ENCODE measurements at places on chromosomes 7 and 10.

DNA sequence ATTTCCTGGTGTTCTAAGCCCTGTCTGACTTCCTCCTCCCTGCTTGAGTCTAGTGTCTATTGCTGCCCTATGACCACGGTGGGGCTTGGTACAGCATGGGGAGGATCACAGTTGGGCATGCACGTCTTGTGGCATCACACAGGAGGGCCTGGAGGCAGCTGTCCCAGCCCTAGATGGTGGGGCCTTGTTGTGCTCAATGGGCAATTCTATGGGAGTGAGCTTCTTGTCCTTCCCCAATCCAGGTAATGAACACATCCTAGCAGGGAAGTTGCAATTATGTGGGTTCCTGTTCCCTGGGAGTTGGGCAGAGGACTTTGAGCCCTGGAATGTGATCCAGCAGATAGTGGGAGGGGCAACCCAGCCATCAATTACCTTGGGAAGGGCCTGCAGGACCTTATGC lies 10.8 kb upstream of the FAM3C start:
- DNase-seq: no peak

GRCh38 chr10:22369434-22370072 lies 24.3 kb downstream of the SPAG6 start:
- no peak for DNase-seq

- no peak for DNase-seq
Observed at GRCh38 chr10:33947544-33947943, 613.1 kb upstream of the NRP1 start.

DNA sequence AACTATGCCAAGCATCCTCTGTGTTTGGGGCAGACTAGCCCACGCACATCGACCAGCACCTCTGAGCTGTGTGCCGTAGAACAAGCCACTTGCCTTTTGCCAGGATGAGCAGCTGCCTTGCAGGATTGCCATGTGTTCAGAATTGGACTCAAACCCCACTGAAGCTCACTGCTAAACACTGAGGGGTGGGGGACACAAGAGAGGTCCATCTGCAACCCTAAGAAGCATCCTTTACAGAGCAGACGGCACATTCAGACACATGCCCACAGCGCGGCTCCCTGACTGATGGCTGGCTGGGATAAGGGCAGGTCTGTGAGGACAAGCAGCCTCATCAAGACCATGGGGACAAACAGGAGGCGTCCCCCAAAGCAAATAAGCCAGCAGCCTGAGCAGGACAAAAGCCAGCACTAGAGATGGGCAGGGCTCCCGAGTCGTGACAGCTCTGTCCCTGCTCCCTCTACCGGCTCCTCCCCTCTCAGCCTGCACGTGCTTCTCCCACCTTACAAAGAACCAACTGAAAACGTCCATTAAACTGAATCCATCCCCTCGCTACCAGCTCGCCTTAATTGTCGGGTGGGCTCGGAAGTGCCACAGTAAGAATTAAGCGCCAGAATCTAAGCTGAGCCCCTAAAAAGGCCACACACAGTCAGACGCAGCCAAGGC lies 114.2 kb downstream of the PRKAG2 start:
- no peak for DNase-seq

DNA sequence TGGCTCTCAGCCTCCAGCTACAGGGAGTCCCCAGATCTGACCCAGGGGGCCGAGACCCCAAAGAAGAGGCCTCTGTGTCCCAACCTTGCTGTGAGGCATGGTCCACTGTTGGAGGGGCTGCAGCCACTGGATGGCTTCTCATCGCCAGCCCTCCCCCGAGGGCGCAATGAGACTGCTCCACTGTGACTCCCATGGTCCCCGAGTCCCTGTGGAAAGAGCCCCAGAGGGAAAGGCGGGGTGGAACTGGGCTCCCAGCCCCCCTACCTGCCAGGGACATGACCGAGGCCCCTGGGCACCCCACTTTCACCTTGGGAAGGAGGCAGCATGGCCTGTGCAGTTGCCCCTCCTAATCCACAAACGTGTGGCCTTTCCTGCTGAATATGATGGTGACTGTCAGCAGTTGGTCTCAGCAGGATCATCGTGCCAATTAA lies 33.5 kb upstream of the RET start:
- DNase-seq: no peak

- DNase-seq: no peak
Observed at GRCh38 chr10:522350-522749, 167.1 kb downstream of the DIP2C start.

DNA sequence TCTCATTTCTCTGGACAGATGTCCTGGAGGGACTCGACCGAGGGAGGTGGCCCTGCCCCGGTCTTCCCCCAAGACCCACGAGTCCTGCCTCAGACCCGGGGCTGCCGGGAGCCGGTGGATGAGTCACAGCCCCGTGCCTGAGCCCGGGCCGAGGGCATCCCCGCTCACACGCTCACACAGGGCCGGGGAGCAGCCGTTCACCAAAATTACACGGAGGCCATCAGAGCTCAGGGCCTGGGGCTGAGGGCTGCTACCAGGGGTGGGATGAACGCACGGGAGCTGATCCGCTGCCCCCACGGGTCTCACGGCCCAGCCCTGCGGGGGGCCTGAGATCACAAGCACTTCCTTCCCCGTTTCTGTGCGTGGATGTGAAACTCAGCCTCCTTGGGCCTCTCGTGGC lies 17.5 kb downstream of the FAM20C start:
- no peak for DNase-seq

DNA sequence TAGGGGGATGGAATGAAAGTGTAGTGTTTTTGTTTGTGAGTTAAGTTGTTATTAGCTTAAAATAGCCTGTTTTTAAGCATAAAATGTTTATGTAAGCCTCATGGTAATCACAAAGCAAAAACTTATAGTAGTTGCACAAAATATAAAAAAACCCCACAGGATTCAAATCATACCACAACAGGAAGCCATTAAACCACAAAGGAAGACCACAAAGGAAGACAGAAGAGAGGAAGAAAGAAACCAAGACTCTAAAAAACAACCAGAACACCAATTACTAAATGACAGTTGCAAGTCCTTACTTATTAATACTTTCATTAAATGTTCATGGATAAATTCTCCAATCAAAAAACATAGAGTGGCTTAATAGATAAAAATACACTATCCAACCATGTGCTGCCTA lies 63.6 kb downstream of the ANKRD7 start:
- DNase-seq: no peak

DNA sequence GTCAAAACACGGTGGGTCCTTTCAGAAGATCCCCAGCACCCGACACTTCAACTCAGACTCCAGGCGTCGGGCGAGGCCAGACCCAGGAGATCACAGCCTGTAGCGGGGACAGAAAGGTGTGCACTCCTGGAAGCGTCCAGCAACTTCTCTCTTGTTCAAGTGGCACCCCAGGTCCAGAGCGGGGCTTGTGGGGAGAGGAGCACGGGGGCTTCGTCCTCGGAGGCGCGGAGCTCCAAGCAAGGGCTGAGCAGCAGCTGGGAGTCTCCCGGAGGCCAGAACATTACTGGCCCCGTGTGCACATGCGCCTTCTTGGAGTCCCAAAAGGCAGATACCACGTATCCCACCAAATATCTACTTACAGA lies 54.9 kb downstream of the ZRANB1 start:
- no peak for DNase-seq

- DNase-seq: no peak
Observed at GRCh38 chr10:71381611-71382010, 15.1 kb upstream of the CDH23 start.

DNA sequence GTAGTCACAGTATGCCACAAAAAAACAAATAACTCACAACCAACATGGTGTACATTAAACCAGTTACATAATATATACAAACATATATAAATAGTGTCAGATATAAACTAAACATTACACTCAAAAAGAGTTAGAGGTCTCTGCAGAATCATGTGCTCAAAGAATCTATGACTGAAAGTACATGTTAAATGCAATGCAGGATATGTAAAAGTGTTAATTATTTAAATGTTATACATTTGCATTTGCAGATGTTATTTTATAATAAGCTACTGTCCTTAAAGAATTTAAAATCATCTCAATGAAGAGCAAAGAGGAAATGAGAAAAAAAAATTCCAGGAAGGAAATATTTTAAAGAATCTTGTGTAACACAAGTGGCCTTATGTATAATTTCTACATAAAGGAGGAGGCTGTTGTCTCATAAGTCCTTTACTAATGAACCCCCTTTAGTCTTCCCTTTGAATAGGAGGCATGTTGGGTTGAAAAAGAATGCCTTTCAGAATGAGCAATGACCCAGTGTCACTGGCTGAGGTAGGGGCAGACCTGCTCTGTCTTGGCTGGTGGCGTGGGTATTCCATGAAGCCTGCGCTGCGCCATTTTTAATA lies 148.9 kb downstream of the ITGA8 start:
- DNase-seq: no peak

GRCh38 chr7:112798274-112799159 lies 8.3 kb upstream of the TMEM168 start:
- DNase-seq: no peak

DNA sequence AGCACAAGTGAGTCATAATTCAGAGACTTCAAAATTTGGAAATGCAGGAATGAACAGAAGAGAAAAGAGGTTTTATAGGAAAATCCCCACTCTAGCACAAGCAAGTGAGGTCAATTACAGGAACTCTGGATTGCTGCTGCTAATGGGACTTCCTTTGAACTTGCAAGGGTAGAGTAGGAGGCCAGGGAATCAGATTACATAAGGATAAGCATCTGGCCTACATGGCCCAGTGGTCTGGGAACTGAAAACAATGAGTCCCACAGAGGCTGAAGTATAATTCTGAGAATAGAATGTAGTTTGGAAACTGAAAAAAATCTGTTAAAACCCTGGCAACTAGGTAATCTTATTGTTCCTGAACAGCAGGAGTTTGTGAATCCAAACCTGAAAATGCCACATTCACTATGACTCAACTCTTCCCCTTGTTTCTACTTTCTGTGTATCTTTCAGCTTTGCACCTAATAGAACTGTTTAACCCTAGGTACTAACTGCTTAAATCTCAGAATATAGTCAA lies 66.5 kb downstream of the CTNNA3 start:
- DNase-seq: no peak

GRCh38 chr7:148553979-148554378 lies 36.6 kb upstream of the C7orf33 start:
- no peak for DNase-seq

DNA sequence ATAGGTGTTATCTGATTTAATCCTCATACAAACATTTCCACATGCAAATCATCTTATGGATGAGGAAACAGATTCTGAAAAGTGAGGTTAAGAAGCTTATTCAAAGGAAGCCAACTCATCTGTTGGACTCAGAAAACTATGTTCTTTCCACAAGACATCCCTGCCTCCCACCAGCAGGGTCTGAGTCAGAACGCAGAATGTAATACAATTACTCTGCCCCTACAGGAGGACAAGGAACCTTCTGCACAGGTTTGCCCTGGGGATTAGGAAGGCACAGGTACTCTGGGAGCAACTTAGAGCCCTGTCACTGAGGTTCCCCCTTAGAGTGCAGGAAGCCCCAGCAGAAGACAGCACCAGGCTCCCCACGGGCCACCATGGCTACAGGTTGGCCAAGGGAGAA lies 255.7 kb downstream of the TNS3 start:
- DNase-seq: no peak

DNA sequence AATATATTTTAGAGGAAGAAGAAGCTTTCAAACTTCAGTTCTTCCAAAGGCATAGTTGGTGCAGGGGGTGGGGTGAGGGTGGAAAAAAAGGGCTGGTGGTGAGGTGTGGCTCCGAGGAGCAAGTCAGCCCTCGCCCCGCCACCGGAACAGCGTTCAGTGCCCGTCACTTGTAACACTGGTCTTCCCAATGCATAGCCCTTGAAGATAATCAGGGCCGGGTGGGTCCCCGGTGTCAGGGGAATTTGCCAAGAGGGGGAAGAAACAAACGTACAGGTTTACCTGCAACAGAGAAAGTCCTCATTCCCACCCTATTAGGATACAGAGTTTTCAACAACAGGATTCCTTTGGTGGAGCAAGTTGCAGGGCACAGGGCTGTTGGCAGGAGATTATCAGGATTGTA lies 1.5 kb downstream of the SVOPL start:
- DNase-seq: no peak

DNA sequence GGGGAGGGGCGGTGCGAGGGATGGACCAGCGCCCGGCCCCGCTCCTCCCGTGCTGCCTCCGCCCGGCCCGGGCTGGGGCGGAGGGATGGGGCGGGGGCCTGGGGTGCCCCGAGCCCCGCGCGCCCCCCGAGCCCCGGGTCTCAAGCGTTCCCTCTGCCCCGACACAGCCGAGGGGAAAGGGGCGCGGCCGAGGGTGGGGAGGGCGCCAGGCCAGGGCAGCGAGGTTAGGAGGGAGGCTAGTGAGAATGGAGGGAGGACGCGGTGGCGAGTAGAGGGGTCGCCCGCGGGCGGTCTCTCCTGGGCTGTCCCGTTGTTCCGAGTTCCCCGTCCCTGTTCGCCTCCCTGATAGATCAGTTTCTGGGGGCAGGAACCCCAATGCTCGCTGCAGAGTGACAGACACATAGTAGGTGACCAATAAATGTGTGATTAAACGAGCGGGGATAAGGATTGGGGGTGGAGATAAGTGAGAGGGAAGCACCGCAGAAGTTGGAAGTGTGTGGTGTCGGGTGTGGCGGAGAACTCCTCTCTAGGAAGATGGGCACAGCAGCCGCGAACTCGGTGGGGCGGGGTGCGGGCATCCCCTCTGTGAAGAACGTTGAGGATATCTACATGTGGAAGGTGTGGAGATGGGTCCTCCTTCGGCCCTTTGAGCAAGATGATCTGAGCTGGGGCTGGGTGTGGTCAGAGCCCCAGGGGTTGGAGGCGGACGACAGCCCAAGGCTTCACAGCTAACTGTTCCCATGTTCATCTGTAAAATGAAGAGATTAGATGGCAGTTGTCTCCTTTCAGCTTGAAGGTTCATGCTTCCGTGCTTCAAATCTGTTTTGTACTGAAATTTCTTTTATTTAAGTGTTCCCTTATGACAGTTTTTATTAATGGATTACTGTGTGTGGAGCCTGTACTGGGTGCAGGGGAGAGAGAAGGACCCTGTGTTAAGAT lies 580 bp downstream of the ZNF775 start:
- no peak for DNase-seq

DNA sequence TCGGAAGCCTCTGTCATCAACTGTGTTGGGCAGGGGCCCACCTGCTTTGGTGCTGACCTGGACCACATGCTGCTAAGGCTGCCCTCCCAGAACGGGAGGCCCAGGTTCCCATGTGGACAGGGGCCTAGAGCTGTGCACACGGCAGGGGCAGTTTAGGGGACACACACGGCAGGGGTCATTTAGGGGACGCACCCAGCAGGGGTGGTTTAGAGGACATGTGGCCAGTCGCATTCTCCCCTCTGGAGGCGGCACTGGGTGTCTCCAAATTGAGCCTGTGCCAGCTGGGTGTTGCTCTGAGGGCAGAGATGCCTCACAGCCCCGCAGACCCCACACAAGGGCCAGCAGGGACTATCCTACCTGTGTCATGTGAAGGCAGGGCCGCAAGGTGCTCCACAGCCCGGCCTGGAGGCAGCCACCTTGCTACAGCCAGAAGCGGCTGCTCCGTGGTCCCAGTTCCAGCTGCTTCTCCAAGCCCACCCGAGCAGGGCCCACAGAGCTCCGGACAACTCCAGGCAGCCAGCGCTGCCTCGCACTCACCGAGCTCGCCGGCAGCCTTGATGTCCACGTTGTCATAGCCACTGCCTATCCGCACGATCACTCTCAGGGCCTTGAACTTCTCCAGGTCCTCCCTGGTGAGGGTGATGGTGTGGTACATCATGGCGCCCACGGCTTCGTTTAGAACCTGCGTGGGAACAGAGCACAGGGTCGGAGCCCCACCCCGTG lies 60.7 kb downstream of the ZRANB1 start:
- no peak for DNase-seq

GRCh38 chr7:101106386-101106785 lies 20.5 kb upstream of the SERPINE1 start:
- no peak for DNase-seq

GRCh38 chr10:34996843-34997242 lies 93.3 kb downstream of the CUL2 start:
- DNase-seq: no peak
